ENCODE measurements at places on chromosomes 12 and 14. TPM values are rescaled to one million over a fixed set of nuclear protein-coding genes. Genes with fewer than 3 reads are reported as not detected.

- DNase-seq, result peak; percentile 48
Observed at GRCh38 chr14:35366056-35366451, 38.5 kb downstream of the NFKBIA start.

DNA sequence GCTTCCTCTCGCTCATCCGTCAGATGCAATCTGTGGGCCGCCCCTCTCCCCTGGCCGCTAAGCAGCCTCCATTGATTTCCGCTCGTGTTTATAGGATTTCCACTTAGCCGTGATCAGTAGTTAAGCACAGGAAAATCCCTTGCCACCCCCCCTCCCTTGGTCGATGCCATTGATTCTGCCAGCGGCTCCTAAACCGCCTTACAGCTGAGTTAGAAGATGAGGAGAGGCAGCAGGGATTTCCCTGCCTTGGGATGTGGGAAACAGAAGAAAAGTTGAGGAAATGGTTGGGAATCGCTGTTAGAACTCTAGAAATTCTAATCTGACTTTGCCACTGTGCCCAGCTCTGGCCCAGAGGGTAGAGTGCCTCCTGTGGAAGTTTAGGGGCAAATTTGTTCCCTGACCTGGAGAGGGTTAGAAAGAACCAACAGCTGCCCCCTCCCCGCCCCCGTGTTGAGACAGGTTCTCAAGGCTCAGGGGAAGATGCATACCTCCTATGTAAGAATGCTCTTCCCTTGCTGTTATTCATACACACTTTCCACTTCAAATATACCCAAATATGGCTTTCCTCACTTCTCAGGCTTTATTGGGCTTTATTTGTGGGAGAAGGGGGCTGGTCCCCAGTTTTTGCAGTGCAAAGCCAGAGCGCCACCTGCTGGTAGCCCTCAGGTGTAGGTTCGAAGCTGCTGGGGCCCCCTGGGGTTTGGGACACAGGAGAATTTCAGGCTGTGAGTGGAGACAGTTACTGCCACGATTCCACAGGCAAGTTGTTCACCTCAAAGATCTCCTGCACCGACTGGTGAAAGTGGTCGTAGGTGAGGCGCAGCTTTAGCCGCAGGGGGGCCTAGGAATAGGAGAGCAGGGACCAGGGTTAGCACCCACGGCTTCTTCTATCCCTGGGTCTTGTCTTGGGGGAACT is 3.2 kb downstream of the THTPA start:
- peak; percentile 66 for DNase-seq

GRCh38 chr12:49609059-49609874 is 3.8 kb upstream of the FAM186B start:
- DNase-seq, result no peak

DNA sequence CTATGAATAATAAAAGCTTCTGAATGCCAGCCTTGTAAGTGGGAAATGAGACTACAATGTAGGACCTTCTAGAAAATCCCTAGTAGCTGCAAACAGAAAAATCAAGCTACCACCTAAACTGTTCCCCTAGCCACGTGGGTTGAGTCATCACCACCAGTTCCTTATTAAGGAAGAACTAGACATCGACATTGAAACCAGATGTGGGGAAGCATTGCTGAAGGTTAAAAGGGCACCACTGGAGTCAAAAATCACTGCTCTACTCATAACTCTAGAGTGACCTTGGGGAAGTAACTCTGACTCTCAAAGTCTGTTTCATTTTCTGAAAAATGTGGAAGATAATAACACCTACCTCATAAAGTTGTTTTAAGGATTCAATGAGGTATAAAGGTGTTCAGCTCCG is 9.4 kb upstream of the CNIH1 start:
- peak; percentile 66 for DNase-seq

DNA sequence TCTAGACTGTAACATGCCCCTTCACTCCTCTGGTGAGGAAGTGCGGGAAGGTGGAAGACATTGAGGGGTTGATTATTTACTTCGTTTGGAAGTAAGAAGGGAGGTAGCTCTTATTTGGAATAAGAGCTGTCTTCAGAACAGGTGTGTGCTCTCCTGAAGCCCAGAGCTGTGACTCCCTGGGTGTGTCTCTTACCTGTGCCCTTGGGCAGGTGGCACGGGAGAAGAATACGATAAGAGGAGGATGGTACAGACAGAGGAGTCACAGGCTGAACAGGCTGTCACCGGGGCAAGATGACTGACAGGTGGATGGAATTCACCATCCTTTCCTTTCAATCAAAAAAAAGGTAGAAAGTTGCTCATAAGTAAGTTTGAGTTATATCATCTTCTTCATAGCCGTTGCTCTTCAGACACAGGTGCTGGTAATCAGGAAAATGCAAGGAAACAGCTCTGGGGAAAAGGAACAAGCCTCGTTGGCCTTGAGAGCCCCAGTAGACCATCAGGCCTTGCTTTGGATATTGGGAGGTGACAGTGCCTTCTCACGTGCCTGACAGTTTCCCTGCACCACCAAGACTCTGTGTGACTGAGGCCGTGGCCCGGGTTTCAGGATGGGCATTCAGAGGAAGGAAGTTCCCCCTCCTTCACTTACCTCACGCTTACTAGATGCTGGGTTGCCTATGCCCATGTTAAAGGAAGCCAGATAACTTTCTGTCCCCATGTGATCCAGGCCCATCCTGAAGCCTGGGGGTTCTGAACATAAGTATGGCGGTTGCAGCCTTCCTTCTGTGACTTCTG is 120.4 kb downstream of the ETV6 start:
- no peak for DNase-seq

TRIP11 gene
- 37.0 TPM for total RNA-seq

- DNase-seq, result no peak
Observed at GRCh38 chr12:30485230-30485890, 210.3 kb downstream of the IPO8 start.

GRCh38 chr12:70255311-70255710 is 12.1 kb downstream of the CNOT2 start:
- peak; percentile 25 for DNase-seq

CLEC2B gene
- 16.5 TPM for total RNA-seq

GRCh38 chr14:64434528-64434927 is 30.8 kb upstream of the AKAP5 start:
- peak; percentile 51 for DNase-seq

- no peak for DNase-seq
Observed at GRCh38 chr12:24462946-24463345, 486.0 kb downstream of the BCAT1 start.

DNA sequence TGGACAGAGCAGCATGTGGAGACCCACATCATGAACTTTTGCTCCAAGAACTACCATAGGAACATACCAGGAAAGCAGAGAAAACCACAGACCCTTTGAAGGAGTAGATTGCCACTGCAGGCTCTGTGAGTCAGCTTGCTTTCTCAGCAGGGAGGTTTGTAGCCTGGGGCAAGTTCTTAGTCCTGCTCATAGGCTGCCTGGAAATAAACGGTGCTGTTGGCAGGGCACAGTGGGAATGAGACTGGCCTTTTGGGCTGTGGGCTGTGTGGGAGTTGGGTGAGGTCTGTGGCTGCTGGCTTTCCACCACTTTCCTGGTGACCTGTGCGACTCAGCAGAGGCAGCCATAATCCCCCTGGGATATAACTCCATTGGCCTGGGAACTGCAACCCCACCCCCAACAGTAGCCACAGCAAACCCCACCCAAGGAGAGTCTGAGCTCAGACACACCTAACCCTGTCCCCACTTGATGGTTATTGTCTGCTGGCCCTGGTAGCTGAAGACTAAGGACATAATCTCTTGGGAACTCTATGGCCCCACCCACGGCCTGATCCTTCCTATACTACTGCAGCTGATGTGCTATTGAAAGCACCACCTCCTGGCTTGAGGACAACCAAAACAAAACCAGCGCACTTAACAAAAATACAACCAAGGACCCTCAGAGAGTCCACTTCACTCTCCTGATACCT is 192.1 kb upstream of the GARIN6 start:
- DNase-seq, result peak; percentile 0

GDF3 gene
- total RNA-seq, result not detected

- DNase-seq, result peak; percentile 48
Observed at GRCh38 chr12:89153341-89153740, 199.0 kb downstream of the DUSP6 start.

TWF1 gene
- 50.2 TPM for total RNA-seq

- no peak for DNase-seq
Observed at GRCh38 chr14:76228138-76228537, 76.4 kb downstream of the GPATCH2L start.

- DNase-seq, result no peak
Observed at GRCh38 chr14:56057071-56057741, 61.0 kb upstream of the PELI2 start.
